ENCODE measurements at places on chromosomes 1 and 21.

DNA sequence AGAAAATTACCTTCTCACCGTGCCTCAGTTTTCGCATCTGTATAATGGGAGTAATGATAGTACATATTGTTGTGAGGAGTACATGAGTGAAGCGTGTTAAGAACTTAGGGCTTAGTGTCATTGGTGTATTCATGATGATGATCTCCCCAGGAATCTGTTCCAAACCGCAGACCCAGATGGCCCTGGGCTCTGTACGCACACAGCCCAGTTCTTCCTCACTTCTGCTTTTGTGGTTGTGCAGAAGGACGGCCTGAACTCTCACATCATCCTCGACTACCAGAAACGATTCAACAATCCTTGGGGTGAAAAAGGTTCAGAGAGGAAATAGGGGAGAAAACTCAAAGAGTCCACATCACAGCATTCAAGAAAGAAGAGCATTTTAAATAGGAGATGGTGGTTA lies 323.0 kb downstream of the CAMTA1 start:
- DNase-seq = no peak

DNA sequence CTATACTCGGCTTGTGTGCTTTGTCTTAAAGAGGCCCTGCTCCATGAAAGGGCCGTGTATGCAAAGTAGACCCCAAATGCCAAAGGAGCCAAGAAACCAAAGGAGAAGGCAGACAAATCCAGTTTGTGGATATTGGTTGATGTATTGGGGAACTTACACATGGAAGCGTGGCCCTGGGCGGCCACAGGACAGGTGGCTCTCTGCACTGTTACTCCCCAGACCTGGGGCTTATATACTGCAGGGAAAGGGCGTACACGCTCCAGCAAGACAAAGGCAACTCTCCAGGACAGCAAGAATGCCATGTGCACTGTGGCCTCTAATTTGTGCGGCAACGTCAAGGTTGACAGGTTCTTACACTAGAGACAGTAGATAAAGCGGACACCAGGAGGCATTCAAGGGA lies 24.8 kb downstream of the RSPH1 start:
- DNase-seq = no peak

DNA sequence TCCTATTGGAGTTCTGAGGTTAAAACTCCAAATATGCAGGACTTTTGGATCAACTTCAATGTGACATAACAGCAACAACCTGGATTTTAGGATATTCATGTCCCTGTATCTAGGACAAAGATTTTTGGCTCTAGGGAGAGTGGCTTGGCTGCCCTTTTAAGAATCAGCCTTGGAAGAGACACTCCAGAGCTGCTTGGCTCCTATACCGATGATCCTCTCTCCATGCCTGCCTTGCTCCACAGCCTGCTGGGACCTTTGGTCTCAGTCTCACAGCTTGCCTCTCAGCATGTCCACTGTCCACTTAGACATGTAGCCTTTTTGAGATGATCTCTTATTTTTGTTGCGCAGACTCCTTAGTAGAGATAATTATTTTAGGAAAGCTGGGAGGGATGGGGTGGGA lies 4.5 kb upstream of the FCMR start:
- DNase-seq = no peak

DNA sequence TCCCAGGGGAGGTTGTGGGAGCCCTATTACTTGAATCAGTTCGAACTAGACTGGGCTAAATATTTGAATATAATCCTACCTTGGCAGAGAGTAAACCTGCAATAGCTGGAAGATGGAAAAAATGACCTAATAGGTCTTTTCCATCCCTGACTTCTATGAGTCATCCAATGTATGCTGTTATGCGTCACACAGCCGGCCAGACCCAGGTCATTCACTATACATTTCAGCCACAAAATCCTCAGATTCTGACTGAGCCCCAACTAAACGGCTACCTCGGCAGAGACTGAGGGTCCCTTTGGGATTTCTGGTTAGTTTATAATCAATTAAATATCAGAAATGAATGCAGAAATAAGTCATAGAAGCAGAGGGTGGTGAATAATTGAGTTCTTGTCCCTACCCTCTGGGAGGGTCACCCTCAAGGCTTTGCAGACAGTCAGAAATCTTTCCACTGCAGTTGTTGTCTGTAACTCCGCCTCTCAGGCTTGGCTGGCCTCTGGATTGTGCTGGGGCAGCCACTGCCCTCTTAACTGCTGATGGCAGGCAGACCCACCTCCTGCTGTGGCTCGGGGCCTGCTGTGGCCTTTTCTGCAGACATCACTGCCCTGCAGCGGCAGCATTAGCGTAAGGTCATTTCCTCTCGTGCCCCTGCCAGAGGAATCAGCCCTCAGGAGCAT lies 240.5 kb downstream of the TGFB2 start:
- peak; percentile 9 for DNase-seq

GRCh38 chr1:59258412-59259032 lies 38.4 kb upstream of the FGGY start:
- DNase-seq = no peak

GRCh38 chr1:200226969-200227303 lies 182.9 kb downstream of the ZNF281 start:
- DNase-seq = no peak

DNA sequence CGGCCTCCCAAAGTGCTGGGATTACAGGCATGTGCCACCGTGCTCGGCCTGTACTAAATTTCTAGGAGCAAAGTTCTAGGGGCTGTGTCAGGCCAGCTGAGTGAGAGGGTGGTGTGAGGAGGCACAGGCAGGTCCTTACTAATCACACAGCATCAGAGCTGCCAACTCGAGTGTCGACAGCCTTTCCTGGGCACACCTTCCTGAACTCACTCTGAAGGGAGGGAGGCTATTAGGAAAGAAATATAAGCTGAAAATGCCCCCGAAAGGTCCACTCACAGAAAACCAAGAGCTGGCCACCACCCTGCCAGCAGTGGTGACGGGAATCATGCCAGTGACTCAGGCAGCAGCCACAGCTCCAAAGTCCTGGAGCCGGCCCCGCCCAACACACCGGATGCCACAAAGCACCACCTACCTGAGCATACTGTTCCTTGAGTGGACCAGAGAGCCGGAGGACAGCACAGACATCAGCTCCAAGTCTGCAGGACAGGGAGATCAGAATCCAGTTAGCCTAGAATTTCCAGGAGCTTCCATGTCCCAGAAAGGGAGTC lies 4.5 kb downstream of the PMVK start:
- DNase-seq = no peak

DNA sequence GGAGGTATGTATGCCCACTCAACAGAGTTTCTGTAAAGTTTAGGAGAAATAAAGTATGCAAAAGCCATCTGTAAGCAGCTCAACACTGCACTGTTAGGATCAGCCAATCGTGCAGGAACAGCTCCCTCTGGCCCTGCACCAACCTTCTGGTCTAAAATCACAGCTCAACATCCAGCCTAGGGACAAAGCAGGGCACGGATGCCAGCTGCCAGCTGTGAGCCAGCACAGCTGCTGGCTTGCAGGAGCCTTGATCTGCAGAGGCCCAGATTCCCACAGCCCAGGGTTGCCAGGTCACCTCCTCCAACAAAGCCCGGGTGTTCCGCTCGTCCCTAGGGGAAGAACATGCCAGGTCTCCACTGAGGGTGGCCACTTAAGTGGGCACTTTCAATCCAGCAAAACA lies 8.6 kb downstream of the ACOT7 start:
- DNase-seq = no peak

DNA sequence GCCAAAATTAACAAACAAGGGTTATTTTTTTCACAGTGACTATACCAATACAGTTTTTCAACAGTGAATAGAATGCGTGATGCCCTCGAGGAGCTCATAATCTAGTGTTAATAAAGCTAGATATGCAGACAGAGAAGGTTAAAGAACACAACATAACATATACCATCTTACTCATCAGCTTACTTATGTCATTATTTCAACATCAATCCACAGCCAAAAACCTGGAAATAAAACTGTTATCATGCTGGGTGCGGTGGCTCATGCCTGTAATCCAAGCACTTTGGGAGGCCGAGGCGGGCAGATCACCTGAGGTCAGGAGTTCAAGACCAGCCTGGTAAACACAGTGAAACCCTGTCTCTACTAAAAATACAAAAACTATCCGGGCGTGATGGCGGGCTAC lies 6.1 kb downstream of the STX6 start:
- no peak for DNase-seq

- DNase-seq = no peak
Measured at GRCh38 chr1:116712510-116712909, 41.7 kb upstream of the CD2 start.

DNA sequence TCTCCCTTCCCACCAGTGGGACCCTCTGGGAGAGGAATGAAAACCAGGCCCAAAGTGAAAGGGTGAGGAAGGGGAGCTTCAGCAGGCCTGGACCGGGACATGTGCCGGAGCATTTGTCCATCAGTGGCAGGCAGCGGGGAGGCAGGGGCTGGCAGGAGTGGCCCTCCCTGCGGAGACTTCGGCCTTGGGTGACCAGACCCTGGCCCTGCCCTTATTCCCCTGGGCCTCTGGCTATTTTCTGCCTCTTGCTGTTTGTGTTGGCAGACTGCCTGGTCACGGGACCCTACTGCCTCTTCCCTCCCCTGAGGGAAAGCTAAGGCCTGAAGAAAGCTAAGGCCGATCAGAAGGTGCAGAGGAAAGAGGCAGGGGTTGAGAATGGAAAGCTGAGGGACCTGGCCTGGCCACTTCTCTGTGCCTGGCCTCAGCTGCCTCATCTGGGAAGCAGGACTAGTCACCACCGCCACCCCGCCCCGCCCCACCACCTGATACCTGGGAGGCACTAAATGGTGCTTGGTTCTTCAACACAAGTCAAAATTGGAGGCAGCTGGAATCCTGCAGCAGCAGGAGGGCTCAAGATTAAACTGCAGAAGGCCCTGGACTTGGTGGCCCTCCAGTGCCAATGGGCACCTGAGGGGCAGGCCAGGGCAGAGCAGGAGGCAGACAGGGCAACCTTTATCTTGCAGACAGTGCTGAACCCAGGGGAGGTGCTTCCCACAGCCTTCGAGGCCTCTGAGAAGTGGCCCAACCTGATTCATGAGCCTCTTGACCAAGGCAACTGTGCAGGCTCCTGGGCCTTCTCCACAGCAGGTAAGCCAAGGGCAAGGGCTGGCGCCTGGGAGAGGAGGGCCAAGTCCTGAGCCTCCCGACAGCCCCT lies 7.9 kb downstream of the TINAGL1 start:
- no peak for DNase-seq
